ENCODE measurements at places on chromosomes 1 and 21. TPM values are rescaled to one million over a fixed set of nuclear protein-coding genes. Genes with fewer than 3 reads are reported as not detected.

- H3K4me3 ChIP-seq: no peak overlapping the region
- no peaks in the 10 kb centered on the region for H3K4me1 ChIP-seq
- H3K27me3 ChIP-seq: peaks cover 36% of the 10 kb centered on the region
Measured at GRCh38 chr1:18761948-18762840, 97.3 kb downstream of the TAS1R2 start.

DNA sequence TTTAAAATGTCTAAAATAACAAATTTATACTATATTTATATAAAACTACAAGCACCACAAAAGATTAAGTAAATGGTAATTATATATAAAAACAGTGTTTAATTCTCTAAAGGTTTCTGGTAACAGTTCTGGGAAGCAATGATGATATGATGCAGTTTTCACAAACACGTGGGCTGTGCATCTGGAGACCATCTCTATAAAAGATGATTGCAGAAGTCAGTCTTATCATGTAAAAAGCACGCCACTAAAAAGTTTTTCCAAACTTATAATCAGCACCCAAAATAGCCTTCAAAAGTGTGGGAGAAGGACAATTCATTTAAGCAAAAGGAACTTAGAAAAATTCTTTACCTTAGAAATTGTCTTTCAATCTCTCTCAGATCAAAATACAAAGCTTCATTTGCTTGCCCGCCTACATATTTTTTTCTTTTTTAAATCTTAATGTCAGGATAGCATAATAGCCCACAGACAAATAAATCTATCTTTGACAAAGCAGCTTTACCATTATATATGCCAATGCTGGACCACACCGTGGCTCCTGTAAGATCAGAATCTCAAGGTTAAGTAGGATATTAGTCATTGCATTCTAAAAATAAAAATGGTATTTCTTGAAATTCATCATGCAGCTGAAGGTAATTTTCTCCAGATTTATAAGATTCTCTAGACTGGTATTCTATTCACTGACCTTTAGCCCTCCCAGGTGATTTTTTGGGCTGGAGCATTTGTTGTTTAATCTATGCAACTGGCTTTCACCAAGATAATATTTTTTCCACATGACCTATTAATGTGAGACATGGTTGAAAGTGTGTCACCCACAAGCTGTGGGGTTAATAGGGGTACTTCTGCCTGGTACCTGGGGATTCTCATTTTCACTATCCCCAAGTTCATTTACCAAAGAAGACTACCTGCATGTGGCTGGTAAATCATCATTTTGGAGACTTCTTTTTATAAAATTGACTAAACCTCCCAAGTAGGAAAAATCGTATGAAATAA lies 189.6 kb upstream of the ST6GALNAC5 start:
- no peaks in the 10 kb centered on the region for H3K4me1 ChIP-seq
- no peak for DNase-seq
- no peak overlapping the region for H3K4me3 ChIP-seq
- H3K36me3 ChIP-seq: no peaks in the 10 kb centered on the region
- no peak overlapping the region for H3K27ac ChIP-seq

GRCh38 chr1:167003711-167004110 lies 14.6 kb downstream of the MAEL start:
- no peak for DNase-seq
- no peaks in the 10 kb centered on the region for H3K36me3 ChIP-seq
- H3K4me3 ChIP-seq: no peak overlapping the region
- no peaks in the 10 kb centered on the region for H3K4me1 ChIP-seq

- peaks cover 7% of the 10 kb centered on the region for H3K4me1 ChIP-seq
- DNase-seq: no peak
- H3K4me3 ChIP-seq: no peak overlapping the region
- no peaks in the 10 kb centered on the region for H3K27me3 ChIP-seq
Measured at GRCh38 chr1:24048205-24048869, 63.6 kb downstream of the MYOM3 start.

DNA sequence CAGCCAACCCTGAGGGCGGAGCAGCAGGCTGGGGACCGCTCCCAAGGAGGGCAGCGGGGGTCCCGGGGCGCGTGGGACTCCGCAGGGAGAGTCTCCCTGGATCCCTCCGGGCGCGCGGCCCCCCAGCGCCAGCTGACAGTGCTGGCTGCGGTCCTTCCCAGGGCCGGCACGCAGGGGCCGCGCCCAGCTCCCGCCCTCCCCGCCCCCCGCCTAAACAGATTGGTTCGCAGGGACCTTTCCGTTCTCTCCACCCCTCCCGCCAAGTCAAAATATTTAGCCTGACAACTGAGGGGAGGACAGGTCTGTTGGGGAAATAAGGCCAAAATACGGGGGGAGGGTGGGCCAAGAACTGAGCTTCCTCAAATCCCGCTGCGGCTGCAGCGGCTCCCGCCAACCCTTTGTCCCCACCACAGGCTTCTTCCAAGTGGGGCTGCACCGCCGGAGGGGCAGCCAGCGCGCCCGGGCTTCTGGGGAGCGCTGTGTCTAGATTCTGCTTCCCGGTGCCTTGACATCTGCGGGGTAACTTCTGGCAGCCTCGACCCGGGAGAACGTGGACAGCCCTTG lies at the start of gene INSRR:
TSS of gene INSRR (minus strand) at position 159 of the 564 bp plus-strand sequence. CDS start 496 bp downstream, outside the sequence.
- H3K27ac ChIP-seq: no peak within 1 kb of the TSS
- peak within 1 kb of the TSS; percentile 52 for H3K4me3 ChIP-seq
- peak; percentile 61 for DNase-seq
- H3K27me3 ChIP-seq: peaks cover 100% of the 10 kb centered on the region

GRCh38 chr1:59556802-59557548 lies 257.8 kb upstream of the HOOK1 start:
- H3K27me3 ChIP-seq: no peaks in the 10 kb centered on the region
- peaks cover 25% of the 10 kb centered on the region for H3K4me1 ChIP-seq
- H3K4me3 ChIP-seq: no peak overlapping the region
- DNase-seq: no peak
- H3K27ac ChIP-seq: peak overlapping the region; percentile 62

- H3K4me1 ChIP-seq: peaks cover 11% of the 10 kb centered on the region
- H3K27me3 ChIP-seq: no peaks in the 10 kb centered on the region
- no peaks in the 10 kb centered on the region for H3K36me3 ChIP-seq
- no peak overlapping the region for H3K27ac ChIP-seq
- H3K4me3 ChIP-seq: no peak overlapping the region
Measured at GRCh38 chr1:25624156-25624555, 7.6 kb downstream of the MAN1C1 start.

DNA sequence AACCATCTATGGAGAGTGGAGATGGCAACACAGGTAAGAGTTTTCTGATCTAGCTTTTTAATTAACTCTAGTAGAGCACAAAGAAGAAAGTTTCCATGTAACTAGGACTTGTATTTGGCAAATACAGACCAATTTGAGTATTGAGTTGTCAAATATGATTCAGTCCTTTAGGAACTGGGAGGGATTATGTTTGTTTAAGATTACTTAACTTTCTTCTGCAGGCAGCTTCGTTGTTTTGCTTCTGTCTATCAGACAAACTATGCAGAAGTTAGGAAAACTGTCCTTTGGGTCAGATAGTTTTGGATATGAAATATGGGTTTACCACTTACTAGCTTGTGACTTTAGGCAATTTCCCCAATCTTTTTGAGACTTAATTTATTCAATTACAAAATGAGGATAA lies 111.8 kb downstream of the POU2F1 start:
- H3K36me3 ChIP-seq: no peaks in the 10 kb centered on the region
- H3K27me3 ChIP-seq: no peaks in the 10 kb centered on the region
- no peak for DNase-seq
- H3K27ac ChIP-seq: no peak overlapping the region

GRCh38 chr1:10071640-10072039 lies 38.9 kb downstream of the UBE4B start:
- H3K4me3 ChIP-seq: no peak overlapping the region
- no peak for DNase-seq
- no peaks in the 10 kb centered on the region for H3K36me3 ChIP-seq
- H3K27ac ChIP-seq: no peak overlapping the region
- H3K27me3 ChIP-seq: no peaks in the 10 kb centered on the region
- H3K4me1 ChIP-seq: no peaks in the 10 kb centered on the region

DNA sequence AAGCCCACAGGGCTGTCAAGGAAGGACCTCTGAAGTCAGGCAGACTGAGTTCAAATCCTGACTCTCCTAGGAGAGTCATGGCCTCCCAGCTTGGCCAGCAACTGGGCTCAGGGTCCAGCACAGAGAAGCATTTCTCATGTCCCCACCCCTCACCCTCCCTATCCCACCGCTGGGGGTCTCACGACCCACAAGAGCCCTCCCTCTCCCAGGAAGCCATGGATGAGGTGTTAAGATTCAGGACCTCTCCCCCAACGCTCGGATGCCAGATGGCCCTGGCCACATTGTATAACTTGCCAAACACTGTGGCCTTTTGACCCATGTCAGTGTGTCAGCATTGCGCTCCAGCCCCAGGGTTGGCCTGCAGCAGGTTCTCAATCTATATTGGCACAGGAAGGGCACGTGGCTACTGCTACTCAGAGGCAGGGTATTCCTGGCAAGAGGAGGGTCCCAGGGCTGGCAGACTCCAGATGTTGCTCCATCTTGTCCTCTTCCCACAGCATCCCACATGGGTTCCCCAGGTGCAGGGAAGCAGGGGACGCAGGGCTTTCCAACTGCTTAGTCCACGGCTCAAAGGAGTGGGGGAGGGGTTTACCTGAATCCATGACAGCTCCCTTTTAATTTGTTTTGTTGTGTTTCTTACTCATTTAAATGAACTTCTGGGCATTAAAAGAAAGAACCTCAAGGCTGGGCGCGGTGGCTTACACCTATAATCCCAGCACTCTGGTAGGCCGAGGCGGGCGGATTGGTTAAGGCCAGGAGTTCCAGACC lies 10.5 kb downstream of the SLC2A1 start:
- no peak overlapping the region for H3K4me3 ChIP-seq
- no peak for DNase-seq
- H3K27me3 ChIP-seq: no peaks in the 10 kb centered on the region
- peak overlapping the region; percentile 24 for H3K27ac ChIP-seq
- H3K36me3 ChIP-seq: no peaks in the 10 kb centered on the region

GRCh38 chr1:160116283-160117147 lies 956 bp downstream of the ATP1A2 start:
- peaks cover 81% of the 10 kb centered on the region for H3K4me1 ChIP-seq
- H3K27ac ChIP-seq: no peak overlapping the region
- peak overlapping the region; percentile 65 for H3K4me3 ChIP-seq
- DNase-seq: no peak
- peaks cover 6% of the 10 kb centered on the region for H3K36me3 ChIP-seq
- no peaks in the 10 kb centered on the region for H3K27me3 ChIP-seq

GRCh38 chr1:19802269-19802668 lies 2.6 kb upstream of the TMCO4 start:
- peaks cover 6% of the 10 kb centered on the region for H3K4me1 ChIP-seq
- no peaks in the 10 kb centered on the region for H3K36me3 ChIP-seq
- peaks cover 48% of the 10 kb centered on the region for H3K27me3 ChIP-seq
- no peak overlapping the region for H3K4me3 ChIP-seq
- H3K27ac ChIP-seq: no peak overlapping the region

DNA sequence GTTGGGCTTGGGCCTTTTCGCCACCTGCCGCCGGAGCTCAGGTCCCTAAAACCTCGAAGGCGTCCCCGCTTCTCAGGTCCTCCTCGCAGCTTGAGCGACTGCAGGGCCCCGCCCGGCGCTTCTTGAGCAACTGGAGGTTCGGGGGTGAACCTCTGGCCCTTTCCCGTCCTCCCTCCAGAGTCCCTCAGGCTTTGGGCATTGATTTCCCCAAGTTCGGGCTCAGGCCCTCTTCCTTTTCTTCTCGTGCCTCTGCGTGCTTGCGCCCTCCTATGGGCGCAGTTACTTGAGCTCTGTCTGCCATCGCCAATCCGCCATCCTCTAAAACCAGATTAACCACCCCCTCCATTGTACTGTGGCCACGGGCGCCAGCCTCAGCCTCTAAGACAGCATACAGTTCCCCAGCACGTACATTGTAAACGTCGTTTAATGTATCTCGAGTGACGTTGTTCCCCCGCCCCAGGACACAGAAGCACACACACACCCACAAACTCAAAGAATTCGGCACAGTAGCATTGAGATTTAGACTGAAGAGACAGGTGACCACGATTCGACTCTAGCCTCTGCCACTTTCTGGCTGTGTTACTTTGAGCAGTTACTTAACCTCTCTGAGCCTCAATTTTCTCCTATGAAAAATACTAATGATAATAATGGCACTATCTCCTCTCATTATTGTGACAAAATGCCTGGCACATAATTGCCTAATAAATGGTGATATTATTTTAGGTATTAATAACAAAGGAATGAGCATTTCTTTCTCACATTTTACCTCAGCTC lies 22.6 kb downstream of the BTG2 start:
- H3K27me3 ChIP-seq: peaks cover 9% of the 10 kb centered on the region
- peak overlapping the region; percentile 38 for H3K4me3 ChIP-seq
- peaks cover 55% of the 10 kb centered on the region for H3K4me1 ChIP-seq
- DNase-seq: peak; percentile 93

DNA sequence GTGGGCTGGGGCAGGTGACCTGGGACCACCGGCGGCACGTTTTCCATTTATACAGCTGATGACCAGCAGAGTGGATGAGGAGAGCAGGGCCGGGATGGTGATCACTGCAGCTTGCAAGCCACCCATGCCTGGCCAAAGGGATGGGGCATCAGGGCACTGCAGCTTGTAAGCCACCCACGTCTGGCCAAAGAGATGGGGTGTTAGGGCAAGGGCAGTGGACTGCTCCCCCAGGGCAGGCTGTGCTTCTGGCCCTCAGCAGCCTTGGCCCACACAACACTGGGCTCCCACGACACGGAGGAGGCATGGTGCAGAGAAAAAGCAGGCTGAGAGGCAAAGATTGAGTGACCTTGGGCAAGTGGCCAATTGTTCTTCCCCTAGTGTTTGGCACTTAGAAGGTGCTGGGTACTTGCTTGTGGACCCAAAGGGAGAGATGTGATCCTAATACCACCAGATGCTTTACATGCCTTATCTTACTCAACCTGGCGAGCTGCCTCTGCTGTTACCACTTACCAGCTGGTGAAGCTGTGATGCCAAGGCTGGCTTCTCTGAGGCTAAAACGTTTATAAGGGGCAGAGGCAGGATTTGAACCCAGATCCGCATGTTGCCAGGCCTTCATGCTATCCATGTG lies 48.3 kb downstream of the TRIM62 start:
- H3K36me3 ChIP-seq: no peaks in the 10 kb centered on the region
- no peak for DNase-seq
- no peak overlapping the region for H3K27ac ChIP-seq

- no peaks in the 10 kb centered on the region for H3K36me3 ChIP-seq
- H3K27ac ChIP-seq: no peak overlapping the region
- H3K27me3 ChIP-seq: no peaks in the 10 kb centered on the region
Measured at GRCh38 chr1:116808848-116809508, 54.7 kb downstream of the CD2 start.

- H3K27ac ChIP-seq: no peak overlapping the region
- no peak overlapping the region for H3K4me3 ChIP-seq
- H3K27me3 ChIP-seq: no peaks in the 10 kb centered on the region
- no peaks in the 10 kb centered on the region for H3K36me3 ChIP-seq
Measured at GRCh38 chr1:226608699-226609505, 60.3 kb downstream of the STUM start.

LZIC gene
- total RNA-seq: 37.0 TPM

TTC39A gene
- total RNA-seq: 1.2 TPM

PDE4B gene
- 1.2 TPM for total RNA-seq

S100A9 gene
- total RNA-seq: not detected

GPR137B gene
- total RNA-seq: 4.5 TPM

TRPM2 gene
- total RNA-seq: not detected

SLC45A3 gene
- 5.1 TPM for total RNA-seq

EIF3I gene
- 220 TPM for total RNA-seq

LCE1F gene
- total RNA-seq: not detected

FLG2 gene
- not detected for total RNA-seq

HTR1D gene
- 2.0 TPM for total RNA-seq
